ENCODE measurements at places on chromosomes 5 and 9. TPM values are rescaled to one million over a fixed set of nuclear protein-coding genes. Genes with fewer than 3 reads are reported as not detected.

DNA sequence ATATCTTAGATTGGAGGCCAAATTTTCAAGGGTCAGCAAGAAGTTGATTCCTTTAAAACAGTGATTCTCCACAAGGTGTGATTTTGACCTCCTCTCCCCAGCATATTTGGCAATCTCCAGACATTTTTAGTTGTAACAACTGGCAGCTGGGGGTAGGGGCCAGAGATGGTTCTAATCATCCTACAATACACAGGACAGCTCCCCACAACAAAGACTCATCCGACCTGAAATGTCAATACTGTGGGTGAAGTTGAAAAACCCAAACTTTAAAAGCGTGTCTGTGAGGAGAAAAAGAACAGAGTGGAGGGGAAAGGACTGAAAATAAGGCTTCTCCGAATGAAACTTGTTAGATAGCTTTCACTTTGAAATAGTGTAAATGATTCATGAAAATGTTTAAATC lies 10.0 kb upstream of the STRBP start:
- no peak overlapping the region for H3K4me3 ChIP-seq
- DNase-seq = no peak
- H3K27ac ChIP-seq = no peak overlapping the region
- H3K36me3 ChIP-seq = no peaks in the 10 kb centered on the region
- H3K4me1 ChIP-seq = no peaks in the 10 kb centered on the region

GRCh38 chr9:28888806-28889205 lies 1315.5 kb upstream of the C9orf72 start:
- no peaks in the 10 kb centered on the region for H3K27me3 ChIP-seq
- H3K27ac ChIP-seq = no peak overlapping the region
- no peak for DNase-seq

The OR1J2 gene
- not detected for total RNA-seq

GRCh38 chr9:128371630-128372117 lies 500 bp downstream of the URM1 start:
- H3K27ac ChIP-seq = peak overlapping the region; percentile 91
- H3K4me1 ChIP-seq = peaks cover 29% of the 10 kb centered on the region
- H3K36me3 ChIP-seq = peaks cover 10% of the 10 kb centered on the region
- DNase-seq = no peak
- H3K4me3 ChIP-seq = peak overlapping the region; percentile 92

The SLIT3 gene
- total RNA-seq = 66.3 TPM

GRCh38 chr9:136409557-136410455 lies 608 bp downstream of the ENTR1 start:
- DNase-seq = peak; percentile 84

- no peak within 1 kb of the TSS for H3K27ac ChIP-seq
- H3K4me1 ChIP-seq = peaks cover 4% of the 10 kb centered on the region
- no peak for DNase-seq
- peaks cover 53% of the 10 kb centered on the region for H3K27me3 ChIP-seq
- no peaks in the 10 kb centered on the region for H3K36me3 ChIP-seq
Observed at GRCh38 chr9:72149231-72149975, at the start of gene GDA. Gene GDA (plus strand): TSS chr9:72149440. CDS start chr9:72149560, 120 bp downstream.

The CDHR2 gene
- not detected for total RNA-seq

DNA sequence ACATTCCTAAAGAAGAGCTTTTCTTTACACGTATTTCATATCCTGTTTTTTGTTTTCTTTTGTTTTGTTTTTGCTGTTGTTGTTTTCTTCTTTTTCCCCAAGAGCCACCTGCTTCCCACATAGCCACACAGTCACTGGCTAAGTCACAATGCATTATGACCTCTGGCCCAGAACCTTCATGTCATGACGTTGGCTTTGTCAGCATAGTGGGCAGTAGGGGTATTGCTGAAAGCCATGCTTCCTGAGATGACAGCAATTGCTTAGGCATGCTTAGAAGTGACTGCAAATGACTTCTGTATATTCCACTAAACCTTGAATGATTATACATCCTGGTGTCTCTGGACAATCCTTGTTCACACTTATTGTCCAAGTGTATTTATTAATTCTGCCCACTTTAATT lies 375.8 kb downstream of the TAF11L14 start:
- no peak for DNase-seq
- no peaks in the 10 kb centered on the region for H3K36me3 ChIP-seq
- no peaks in the 10 kb centered on the region for H3K4me1 ChIP-seq
- H3K27ac ChIP-seq = no peak overlapping the region

The TMEM252 gene
- total RNA-seq = not detected

DNA sequence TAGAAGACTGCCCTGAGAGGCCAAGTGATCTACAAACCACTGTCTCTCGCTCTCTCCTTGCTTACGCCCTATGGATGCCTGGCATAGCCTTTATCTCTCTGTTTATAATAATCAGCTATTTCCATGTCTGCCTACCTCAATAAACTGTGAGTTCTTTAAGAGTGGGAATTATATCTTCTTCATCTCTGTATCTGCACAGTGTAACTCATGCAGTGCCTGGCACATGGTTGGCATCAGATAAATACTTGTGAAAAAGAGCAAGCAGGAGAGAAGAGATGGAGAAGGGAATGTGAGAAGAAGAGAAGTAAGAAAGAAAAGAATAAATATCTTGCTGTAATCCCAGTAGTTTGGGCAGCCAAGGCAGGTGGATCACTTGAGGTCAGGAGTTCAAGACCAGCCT lies 94.6 kb upstream of the TNPO1 start:
- no peaks in the 10 kb centered on the region for H3K27me3 ChIP-seq
- no peak overlapping the region for H3K27ac ChIP-seq
- H3K36me3 ChIP-seq = no peaks in the 10 kb centered on the region
- H3K4me3 ChIP-seq = no peak overlapping the region
- H3K4me1 ChIP-seq = no peaks in the 10 kb centered on the region

GRCh38 chr9:122389799-122390481 lies 19.1 kb downstream of the PTGS1 start:
- no peak overlapping the region for H3K27ac ChIP-seq
- DNase-seq = no peak
- H3K27me3 ChIP-seq = no peaks in the 10 kb centered on the region
- H3K4me3 ChIP-seq = no peak overlapping the region
- H3K36me3 ChIP-seq = no peaks in the 10 kb centered on the region

The OSMR gene
- 103 TPM for total RNA-seq

The DEPDC1B gene
- total RNA-seq = 1.3 TPM

DNA sequence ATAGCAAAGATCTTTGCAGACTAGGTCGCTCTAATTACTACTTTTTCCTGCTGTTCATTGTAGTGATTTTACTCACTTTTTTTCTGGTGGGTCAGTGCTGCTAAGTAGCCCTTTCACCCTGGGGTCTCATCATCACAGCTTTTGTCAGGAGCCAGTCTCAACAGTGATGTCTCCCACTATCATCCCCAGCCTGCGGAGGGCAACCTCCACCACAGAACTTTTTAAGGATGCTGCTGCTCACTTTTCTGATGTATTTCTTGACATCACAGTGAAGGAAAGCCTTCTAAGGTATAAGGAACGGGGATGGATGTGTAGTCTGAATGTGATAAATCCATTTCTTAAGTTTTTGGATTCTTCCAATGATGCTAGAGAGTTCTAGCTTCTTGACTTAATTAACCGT lies 242.5 kb upstream of the RIOK2 start:
- H3K27me3 ChIP-seq = no peaks in the 10 kb centered on the region
- no peak overlapping the region for H3K4me3 ChIP-seq
- no peak for DNase-seq
- no peaks in the 10 kb centered on the region for H3K4me1 ChIP-seq
- H3K36me3 ChIP-seq = no peaks in the 10 kb centered on the region
- no peak overlapping the region for H3K27ac ChIP-seq

GRCh38 chr5:126591549-126591948 lies 3.5 kb downstream of the ALDH7A1 start:
- no peak overlapping the region for H3K27ac ChIP-seq
- H3K4me1 ChIP-seq = peaks cover 14% of the 10 kb centered on the region
- H3K4me3 ChIP-seq = no peak overlapping the region
- DNase-seq = no peak
- peaks cover 11% of the 10 kb centered on the region for H3K36me3 ChIP-seq

- no peaks in the 10 kb centered on the region for H3K27me3 ChIP-seq
- no peaks in the 10 kb centered on the region for H3K4me1 ChIP-seq
- no peak for DNase-seq
- no peak overlapping the region for H3K27ac ChIP-seq
Observed at GRCh38 chr5:94329115-94329514, 289.3 kb downstream of the KIAA0825 start.

The IL5 gene
- not detected for total RNA-seq

The CCDC171 gene
- 2.0 TPM for total RNA-seq
